ENCODE measurements at places on chromosomes 7 and 10.

GRCh38 chr7:131182446-131183058 is 145.1 kb upstream of the MKLN1 start:
- no peak for ATAC-seq

GRCh38 chr7:148919859-148920258 is 35.8 kb upstream of the EZH2 start:
- ATAC-seq, result peak; percentile 88

GRCh38 chr7:26052706-26053105 is 99.3 kb upstream of the NFE2L3 start:
- no peak for ATAC-seq

GRCh38 chr7:74612015-74612829 is 45.3 kb upstream of the GTF2I start:
- no peak for ATAC-seq

DNA sequence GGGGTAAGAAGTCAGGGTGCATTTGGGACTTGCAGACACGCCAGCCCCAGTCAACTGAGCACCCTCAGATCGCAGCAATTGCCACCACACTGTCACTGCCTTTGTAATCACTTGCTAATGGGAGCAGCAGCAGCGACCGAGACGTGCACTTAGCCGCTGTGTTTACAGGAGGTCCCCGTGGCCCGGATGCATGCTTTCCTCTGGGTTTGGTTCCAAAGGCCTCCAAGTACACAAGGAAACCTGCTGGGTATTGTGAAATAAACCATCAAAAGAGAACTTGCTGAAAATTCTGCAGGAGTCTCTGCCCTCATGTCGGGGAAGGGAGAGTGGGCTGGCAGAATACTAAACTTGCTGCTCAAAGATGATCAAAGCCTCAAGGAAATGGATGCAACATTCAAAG is 341.7 kb downstream of the DNAJB6 start:
- ATAC-seq, result no peak
